ENCODE measurements at places on chromosomes 6 and 20. TPM values are rescaled to one million over a fixed set of nuclear protein-coding genes. Genes with fewer than 3 reads are reported as not detected.

ADGRG6 gene
- 6.8 TPM for total RNA-seq

SGK2 gene
- 2.4 TPM for total RNA-seq

YIPF3 gene
- total RNA-seq: 92.2 TPM

HSP90AB1 gene
- total RNA-seq: 695 TPM

TPBG gene
- total RNA-seq: 53.8 TPM

CCDC167 gene
- total RNA-seq: 14.4 TPM

GABRR1 gene
- total RNA-seq: not detected

CYP39A1 gene
- total RNA-seq: 0.68 TPM

TTI1 gene
- total RNA-seq: 20.1 TPM

WASF1 gene
- 4.9 TPM for total RNA-seq

SYNDIG1 gene
- total RNA-seq: 5.4 TPM

GNAS-AS1 gene
- 0.21 TPM for total RNA-seq

FAM217A gene
- not detected for total RNA-seq

BTN1A1 gene
- total RNA-seq: not detected

CFAP61 gene
- 0.27 TPM for total RNA-seq

CNR1 gene
- total RNA-seq: 25.5 TPM

TMEM30A gene
- total RNA-seq: 112 TPM

RSPO3 gene
- 1.1 TPM for total RNA-seq

HLA-DMA gene
- 41.7 TPM for total RNA-seq

HSPA1B gene
- 178 TPM for total RNA-seq

CPXM1 gene
- total RNA-seq: not detected

TPD52L1 gene
- total RNA-seq: 37.1 TPM

ZFP64 gene
- total RNA-seq: 11.5 TPM

RRAGD gene
- 25.8 TPM for total RNA-seq

ULBP1 gene
- total RNA-seq: not detected

ETV7 gene
- total RNA-seq: 2.6 TPM

AGER gene
- 3.8 TPM for total RNA-seq

C20orf204 gene
- 0.81 TPM for total RNA-seq

SLC17A2 gene
- not detected for total RNA-seq

HLA-DQB1 gene
- 11.1 TPM for total RNA-seq

IER3 gene
- total RNA-seq: 43.8 TPM

GSTA5 gene
- total RNA-seq: not detected

CDKAL1 gene
- 8.5 TPM for total RNA-seq

RFX6 gene
- total RNA-seq: not detected

RGS17 gene
- 3.7 TPM for total RNA-seq

EDN3 gene
- total RNA-seq: not detected

OLIG3 gene
- total RNA-seq: not detected

PLN gene
- 382 TPM for total RNA-seq

TLDC2 gene
- not detected for total RNA-seq

EEF1A2 gene
- total RNA-seq: not detected

HTR1E gene
- not detected for total RNA-seq

TAAR5 gene
- not detected for total RNA-seq

All from thoracic aorta (tissue), 2 donors.